ENCODE measurements at places on chromosomes 1 and 21.

DNA sequence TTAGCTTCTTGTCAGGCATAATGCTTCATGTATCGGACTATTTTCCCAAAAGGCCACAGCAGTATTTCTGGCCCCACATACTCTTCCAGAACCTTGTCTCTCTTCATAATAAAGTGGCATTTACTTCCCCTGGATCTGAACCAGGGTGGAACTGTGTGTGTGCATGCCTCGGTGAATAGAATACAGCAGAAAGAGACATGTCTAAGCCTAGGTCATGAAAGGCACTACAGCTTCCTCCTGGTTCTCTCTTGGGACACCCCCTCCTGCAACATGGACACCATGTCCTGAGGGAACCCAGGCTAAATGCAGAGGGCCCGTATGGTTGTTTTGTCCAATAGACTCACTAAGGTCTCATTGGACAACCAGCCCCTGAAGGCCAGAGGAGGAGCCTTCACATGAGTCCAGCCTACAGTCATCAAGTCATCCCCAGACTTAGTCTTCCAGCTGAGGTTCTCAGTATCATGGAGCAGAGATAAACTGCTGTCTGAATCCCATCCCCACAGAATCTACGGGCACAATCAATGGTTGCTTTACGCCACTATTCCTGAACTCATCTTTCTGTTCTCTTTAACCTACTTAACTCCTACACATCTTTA, 35.0 kb downstream of the USP24 start:
- no peak for DNase-seq

- DNase-seq, result no peak
These were observed 121.6 kb upstream of the BARHL2 start for GRCh38 chr1:90838720-90839119.

DNA sequence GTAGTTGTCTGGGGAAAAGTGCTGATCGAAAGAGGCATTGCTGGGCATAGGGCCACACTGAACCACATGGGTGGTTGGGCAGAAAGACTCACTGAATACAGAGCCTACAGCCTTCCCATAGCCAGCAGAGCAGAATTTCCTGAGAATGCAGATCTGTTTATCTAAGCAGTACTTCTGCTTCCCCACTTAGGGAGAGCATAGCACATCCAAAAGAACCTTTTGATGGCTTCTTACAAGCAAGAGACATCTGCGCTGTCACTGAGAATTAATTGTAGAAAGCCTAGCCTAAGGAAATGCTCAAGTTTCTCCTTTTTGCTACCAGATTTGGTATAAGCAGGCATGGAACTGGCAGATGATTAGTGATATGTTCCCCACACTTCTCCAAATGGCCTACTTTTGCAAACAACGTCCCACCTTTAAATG, 13.0 kb upstream of the KLHDC8A start:
- no peak for DNase-seq

DNA sequence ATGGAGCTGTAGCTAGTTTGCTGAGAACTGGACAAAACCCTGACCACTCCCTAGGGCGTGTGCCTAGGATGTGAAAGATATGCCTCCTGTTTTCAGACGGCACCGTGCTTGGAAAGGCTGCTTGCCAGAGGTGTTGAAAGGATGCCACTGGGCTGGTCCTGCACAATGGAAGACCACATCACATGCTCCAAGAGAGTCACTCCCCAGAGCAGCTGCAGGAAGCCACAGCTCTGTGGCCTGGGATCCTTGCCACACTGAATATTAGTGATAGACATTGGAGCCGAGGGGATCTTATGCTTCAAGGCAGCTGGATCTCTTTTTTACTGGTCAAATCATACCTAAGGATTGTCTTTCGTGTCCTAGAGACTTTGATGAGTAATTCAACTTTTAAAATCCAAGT, 6.6 kb upstream of the APP start:
- DNase-seq, result no peak

DNA sequence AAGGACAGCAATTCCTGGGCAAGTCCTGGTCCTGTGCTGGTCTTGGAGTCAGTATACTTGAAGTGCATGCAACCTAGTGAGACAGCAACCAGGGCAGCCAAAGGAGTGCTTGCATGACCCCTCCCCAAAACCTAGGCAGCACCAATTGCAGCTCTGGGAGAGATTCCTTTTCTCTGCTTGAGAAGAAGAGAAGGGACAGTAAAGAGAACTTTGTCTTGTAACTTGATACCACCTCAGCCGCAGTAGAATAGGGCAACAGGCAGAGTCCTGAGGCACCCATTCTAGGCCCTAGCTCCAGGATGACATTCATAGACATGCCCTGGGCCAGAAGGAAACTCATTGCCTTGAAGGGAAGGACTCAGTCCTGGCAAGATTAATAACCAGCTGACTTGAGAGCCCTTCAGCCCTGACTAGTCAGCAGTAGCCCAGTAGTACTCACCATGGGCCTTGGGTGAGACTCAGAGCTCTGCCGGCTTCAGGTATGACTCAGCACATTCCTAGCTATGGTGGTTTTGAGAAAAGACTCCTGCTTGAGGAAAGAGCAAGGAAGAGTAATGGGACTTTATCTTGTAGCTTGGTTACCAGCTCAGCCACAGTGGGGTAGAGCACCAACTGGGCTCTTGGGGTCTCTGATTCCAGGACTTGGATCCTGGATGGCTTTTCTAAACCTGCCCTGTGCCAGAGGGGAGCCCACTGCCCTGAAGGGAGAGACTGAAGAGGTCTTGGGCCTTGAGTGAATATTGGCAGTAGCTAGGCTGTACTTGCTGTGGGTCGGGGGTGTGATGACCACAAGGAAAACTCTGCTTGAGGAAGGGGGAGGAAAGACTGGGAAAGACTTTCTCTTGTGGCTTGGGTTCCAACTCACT, 51.7 kb upstream of the ACADM start:
- DNase-seq, result no peak

- DNase-seq, result no peak
These were observed 36.9 kb upstream of the ST6GALNAC5 start for GRCh38 chr1:76830373-76830772.

DNA sequence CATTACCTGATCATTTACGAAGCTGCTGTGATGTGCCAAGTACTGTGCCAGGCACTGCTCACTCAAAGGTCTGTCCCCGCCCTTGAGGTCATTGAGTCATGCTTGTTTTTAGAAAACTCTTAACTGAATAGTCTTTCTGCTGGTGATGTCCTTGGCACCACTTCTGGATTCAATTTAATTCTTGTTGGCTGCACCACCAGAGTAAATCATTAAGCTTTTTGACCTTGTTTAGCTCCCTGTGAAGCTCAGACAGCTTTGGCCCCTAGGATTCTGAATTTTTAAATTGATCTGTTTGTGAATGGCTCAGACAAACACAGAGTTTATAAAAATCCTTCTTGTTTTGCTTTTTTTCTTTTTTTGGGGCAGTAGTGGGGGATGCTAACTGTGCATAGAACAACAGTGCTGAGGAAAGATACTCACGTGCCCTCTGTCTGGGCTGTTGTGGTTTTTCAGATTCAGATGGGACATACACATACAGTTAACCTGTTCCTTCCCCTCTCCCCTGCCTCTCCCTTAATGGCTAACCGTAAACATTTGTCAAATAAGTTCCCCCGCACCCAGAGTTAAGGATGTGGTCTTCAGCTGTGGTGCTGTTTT, 67.6 kb downstream of the MTR start:
- DNase-seq, result no peak

Data from NCI-H524 treated with DMSO at 0.1 percent for 48 hours (cell line).